ENCODE measurements at places on chromosomes 4 and X.

GRCh38 chr4:4317496-4318232, 27.6 kb downstream of the ZBTB49 start:
- H3K4me3 ChIP-seq, result no peak overlapping the region
- H3K36me3 ChIP-seq, result no peaks in the 10 kb centered on the region
- H3K27me3 ChIP-seq, result no peaks in the 10 kb centered on the region
- H3K4me1 ChIP-seq, result no peaks in the 10 kb centered on the region

DNA sequence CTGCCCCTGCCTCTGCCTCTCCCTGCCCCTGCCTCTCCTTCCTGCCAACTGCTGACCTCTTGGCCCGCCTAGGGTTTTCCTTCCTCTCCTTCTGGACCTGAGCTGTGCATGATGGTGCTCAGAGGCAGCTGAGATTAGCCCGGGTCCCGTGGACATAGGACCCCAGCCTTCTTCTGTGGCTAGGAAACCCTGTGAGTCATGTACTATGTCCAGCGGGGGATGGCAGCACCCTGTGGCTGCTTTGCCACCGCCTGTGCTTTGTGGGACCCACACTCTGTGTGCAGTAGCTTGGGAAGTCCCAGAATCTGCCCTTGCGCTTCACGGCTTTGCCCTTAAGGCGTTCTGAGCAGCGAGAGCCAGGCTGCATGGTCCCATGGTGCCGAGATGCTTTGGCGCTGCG, 105.5 kb upstream of the PSAPL1 start:
- no peak overlapping the region for H3K4me3 ChIP-seq
- no peaks in the 10 kb centered on the region for H3K27me3 ChIP-seq
- DNase-seq, result no peak
- H3K27ac ChIP-seq, result no peak overlapping the region

- no peak for DNase-seq
- no peak overlapping the region for H3K27ac ChIP-seq
- no peaks in the 10 kb centered on the region for H3K36me3 ChIP-seq
Observed at GRCh38 chr4:188127214-188127874, 11.9 kb upstream of the TRIML1 start.

- H3K4me1 ChIP-seq, result peaks cover 53% of the 10 kb centered on the region
- DNase-seq, result no peak
- peak within 1 kb of the TSS; percentile 83 for H3K27ac ChIP-seq
- no peaks in the 10 kb centered on the region for H3K36me3 ChIP-seq
Observed at GRCh38 chr4:6472387-6473263, at the start of gene PPP2R2C. TSS of gene PPP2R2C (minus strand) at chr4:6472614. CDS start at chr4:6472229, 385 bp downstream.

DNA sequence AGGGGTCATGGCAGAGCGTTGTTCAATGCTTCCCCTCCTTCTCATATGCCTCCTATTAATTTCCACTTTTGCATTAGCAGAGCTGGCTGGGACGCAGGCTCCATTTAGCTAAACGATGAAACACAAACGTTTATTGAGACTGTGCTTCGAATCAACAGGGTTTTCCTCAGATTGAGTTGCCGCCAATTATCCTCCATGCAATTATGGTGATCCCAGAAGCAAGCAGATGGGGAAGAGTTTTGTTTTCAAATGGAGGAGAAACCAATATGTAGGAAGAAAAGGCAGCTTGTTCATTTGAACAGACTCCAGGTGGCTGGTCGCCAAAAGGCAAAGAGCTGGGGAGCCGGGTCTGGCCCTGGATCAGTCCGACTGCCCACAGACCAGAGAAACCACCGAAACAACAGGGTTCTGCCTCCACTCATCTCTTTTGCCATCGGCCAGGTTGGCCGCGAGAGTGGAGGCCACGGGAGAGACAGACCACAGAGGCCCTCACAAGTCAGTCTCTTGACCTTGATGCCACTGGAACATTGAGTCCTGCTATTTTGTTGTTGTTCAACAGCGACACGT, 184.8 kb downstream of the GBA3 start:
- H3K27me3 ChIP-seq, result no peaks in the 10 kb centered on the region
- H3K27ac ChIP-seq, result no peak overlapping the region
- no peak overlapping the region for H3K4me3 ChIP-seq
- no peaks in the 10 kb centered on the region for H3K36me3 ChIP-seq

DNA sequence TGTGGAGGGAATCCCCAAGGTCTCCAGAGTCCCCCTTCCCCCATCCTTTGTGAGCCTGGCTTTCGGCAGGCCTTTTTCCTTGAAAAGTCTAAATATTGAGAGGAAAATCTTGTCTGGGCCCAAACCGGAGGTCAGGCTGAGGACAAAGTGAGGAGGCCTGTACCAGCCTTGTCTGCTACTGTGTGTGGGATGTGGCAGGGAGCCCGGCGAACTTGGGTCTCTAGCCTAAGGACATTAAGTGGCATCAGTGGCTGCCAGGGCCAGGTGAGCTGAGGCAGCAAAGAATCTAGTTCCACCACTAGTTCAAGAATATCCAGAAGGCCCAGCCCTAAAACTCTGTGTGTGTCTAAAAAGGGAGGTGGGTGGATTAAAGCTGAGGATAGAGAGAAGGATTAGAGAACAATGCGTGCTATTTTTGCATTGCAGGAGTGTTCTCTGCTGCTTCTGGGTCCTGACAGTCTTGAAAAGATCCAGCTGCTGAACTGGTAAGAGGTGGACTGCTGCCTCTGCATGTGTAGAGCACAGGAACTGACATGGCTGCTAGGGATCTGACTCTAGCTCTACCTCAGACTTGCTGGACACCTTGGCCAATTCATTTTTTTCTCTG, 1.2 kb upstream of the AMER1 start:
- H3K4me3 ChIP-seq, result peak overlapping the region; percentile 72
- no peak for DNase-seq
- no peaks in the 10 kb centered on the region for H3K36me3 ChIP-seq
- H3K4me1 ChIP-seq, result peaks cover 36% of the 10 kb centered on the region

GRCh38 chr4:104457308-104457981, 37.2 kb downstream of the CXXC4 start:
- no peaks in the 10 kb centered on the region for H3K4me1 ChIP-seq
- H3K36me3 ChIP-seq, result no peaks in the 10 kb centered on the region
- H3K27me3 ChIP-seq, result no peaks in the 10 kb centered on the region
- no peak for DNase-seq
- H3K27ac ChIP-seq, result no peak overlapping the region

DNA sequence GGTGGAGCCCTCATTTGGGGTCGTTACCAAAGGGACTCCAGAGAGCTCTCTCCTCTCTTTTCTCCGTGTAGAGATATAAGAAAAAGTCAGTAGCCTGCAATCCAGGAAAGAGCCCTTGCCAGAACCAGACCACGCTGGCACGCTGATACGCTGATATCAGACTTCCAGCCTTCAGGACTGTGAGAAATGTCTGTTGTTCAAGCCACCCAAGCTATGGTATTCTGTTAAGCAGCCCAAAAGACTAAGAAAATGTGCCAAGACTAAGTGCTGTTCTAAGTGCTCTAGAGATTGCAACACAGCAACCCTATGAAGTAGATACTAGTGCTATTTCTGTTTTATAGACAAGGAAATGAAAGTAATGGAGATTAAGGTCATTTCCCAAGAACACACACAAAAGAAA, 205.7 kb downstream of the CAMK2D start:
- DNase-seq, result no peak
- H3K27ac ChIP-seq, result peak overlapping the region; percentile 52
- no peaks in the 10 kb centered on the region for H3K36me3 ChIP-seq
- no peaks in the 10 kb centered on the region for H3K27me3 ChIP-seq
- no peaks in the 10 kb centered on the region for H3K4me1 ChIP-seq

DNA sequence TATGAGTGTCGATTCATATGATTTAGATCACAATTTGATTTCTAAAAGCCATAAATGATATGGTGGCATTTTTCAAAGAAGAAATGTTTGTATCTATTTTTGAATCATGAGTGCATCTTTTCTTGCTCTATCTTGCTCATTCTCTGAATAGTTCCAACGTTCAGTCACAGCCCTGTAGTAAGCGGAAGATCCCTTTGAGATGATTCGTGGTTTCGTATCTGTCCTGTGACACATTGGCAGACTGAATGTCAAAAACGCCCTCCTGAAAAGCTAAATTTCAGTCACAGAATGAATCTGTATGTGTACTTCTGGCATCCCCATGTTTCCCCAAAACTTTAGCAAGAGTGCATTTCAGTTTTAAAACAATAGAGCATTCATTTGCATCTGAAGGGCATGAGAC, 1066.9 kb upstream of the TENM3 start:
- H3K4me1 ChIP-seq, result no peaks in the 10 kb centered on the region
- no peak for DNase-seq
- no peaks in the 10 kb centered on the region for H3K36me3 ChIP-seq
- no peak overlapping the region for H3K4me3 ChIP-seq

GRCh38 chr4:186400676-186401075, 134.7 kb downstream of the F11 start:
- H3K36me3 ChIP-seq, result no peaks in the 10 kb centered on the region
- H3K4me1 ChIP-seq, result no peaks in the 10 kb centered on the region
- no peak overlapping the region for H3K27ac ChIP-seq
- H3K27me3 ChIP-seq, result no peaks in the 10 kb centered on the region
- DNase-seq, result no peak

Data from esophagus squamous epithelium (tissue), 5 donors.